ENCODE measurements at places on chromosomes 11 and 22.

- DNase-seq, result peak; percentile 56
These were observed 90.1 kb downstream of the KIF18A start for GRCh38 chr11:28017816-28018215.

DNA sequence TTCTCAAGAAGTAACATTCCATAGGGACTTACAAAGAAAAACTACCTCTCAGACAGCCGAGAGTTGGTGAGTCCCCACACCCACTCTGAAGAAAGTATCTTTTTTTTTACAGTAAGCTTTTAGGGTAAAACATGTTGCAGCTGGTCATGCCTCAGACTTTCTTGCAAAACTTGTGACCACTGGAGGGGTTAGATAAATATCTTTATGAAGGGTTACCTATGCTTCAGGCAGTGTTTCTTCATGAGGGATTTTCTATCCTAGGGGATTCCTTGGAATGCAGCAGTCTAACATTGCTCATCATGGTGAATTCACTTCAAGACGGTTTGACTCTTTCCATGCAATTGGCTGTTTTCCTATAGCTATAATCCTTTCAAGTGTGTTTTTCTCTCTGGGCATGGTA, 20.8 kb upstream of the SNX19 start:
- no peak for DNase-seq

GRCh38 chr11:45930031-45930794, 7.8 kb downstream of the LARGE2 start:
- DNase-seq, result no peak

GRCh38 chr11:12693479-12694182, 19.4 kb downstream of the TEAD1 start:
- peak; percentile 97 for DNase-seq

GRCh38 chr11:114160894-114161293, 101.4 kb downstream of the ZBTB16 start:
- DNase-seq, result no peak

DNA sequence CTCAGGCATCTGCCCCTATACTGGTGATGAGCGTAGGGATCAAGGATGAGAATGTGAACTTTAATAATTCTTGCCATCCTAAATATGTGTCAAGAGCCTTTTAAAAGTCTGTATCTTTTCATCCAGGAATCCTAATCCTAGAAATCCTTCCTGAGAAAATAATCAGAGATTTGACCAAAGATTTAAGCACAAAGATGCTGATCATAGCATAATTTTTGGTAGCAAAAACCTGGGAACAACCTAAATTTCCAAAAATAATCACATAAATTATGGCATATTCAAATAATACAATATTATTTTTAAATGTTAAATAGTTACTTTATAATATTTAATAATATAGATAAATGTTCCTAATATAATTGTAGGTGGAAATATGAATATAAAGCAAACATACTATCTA, 76.1 kb downstream of the SERGEF start:
- DNase-seq, result no peak

GRCh38 chr11:32034149-32034548, 56.7 kb upstream of the RCN1 start:
- peak; percentile 97 for DNase-seq

DNA sequence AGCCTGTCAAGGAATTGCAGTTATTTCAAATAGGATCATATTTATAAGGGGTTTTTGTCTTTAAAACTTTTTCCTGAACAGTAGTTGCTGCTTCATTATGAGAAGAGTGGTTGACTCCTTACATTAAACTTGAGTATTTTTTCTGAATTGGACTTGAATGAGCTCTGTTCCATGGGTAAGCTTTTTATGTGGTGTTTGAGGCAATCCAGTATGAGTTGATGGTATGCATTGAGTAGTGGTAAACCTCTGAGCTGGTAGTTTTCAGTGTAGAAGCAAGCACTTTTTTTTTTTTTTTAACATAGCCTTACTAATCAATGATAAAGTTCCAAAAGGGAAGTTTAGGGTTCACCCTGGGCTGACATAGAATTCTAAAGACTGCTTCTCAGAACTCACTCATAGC, 3.4 kb downstream of the KMT2A start:
- no peak for DNase-seq

GRCh38 chr11:66492161-66492865, 12.1 kb downstream of the DPP3 start:
- DNase-seq, result peak; percentile 52

DNA sequence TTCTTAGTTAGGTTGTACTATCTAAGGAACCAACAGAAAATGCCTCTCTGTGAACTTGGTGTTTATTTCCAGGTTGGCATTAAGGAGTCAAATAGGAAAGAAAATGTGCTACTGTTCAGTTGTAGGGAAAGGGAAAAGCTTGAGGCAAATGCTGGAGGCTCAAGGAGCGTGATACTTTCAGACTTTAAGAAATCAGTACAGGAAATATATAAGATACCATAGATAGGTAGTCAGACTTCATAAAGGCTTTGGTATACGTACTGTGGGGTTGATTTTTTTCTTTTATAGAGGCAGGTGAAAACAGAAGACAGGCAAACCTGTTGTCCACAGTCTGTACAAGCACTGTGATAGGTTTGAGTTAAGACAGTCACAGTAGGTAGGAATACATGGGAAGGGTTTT, 30.8 kb downstream of the EP300 start:
- peak; percentile 58 for DNase-seq

GRCh38 chr22:19980766-19981165, 35.9 kb downstream of the ARVCF start:
- no peak for DNase-seq

GRCh38 chr11:118694185-118694584, 14.7 kb upstream of the TREH start:
- no peak for DNase-seq

DNA sequence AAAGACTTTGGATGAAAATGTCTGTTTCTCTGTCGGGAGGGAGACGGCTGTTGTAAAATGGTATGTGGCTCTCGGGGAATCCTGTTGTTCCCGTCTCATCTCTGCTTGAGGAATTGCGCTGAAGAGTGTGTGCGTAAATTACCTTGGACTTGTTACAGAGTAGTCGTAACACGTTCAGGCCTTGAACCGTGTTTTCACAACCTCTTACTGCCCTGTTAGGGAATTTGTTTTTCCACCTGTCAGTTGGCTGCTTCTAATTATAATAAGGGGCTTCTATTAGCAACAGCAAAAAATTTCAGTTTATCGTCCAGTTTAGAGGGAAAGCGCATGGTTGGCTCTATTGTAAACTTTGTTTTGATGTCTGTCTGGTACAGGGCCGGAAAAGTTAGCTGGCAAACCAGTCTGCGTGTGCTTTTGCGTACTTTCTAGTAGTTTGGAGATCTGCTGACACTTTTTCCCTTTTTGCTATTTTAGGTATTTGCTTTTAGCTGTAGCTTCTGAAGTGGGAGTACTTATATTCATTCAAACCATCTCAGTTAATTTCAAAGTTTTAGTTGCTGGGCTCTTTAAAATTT, 1.5 kb downstream of the HIPK3 start:
- peak; percentile 73 for DNase-seq

DNA sequence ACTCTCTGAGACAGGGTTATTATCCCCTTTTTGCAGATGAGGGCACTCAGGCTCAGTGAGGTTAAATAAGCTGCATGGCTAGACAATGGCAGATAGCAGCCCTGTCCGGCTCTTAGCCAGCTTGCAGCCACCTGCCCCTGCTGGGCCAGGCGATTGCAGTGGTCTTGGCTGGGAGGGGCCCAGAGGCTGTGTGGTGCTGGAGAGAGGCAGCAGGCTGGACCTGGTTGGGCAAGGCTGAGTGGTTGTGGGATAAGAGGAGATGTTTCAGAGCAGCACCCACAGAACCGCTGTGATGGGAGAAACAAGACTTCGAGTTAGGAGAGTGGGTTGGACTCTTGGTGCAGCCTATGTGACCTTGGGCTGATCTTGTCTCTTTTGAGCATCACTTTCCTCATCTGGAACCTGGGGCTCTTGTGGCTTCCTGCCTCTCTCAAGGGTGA, 25.5 kb downstream of the PTPRJ start:
- no peak for DNase-seq

DNA sequence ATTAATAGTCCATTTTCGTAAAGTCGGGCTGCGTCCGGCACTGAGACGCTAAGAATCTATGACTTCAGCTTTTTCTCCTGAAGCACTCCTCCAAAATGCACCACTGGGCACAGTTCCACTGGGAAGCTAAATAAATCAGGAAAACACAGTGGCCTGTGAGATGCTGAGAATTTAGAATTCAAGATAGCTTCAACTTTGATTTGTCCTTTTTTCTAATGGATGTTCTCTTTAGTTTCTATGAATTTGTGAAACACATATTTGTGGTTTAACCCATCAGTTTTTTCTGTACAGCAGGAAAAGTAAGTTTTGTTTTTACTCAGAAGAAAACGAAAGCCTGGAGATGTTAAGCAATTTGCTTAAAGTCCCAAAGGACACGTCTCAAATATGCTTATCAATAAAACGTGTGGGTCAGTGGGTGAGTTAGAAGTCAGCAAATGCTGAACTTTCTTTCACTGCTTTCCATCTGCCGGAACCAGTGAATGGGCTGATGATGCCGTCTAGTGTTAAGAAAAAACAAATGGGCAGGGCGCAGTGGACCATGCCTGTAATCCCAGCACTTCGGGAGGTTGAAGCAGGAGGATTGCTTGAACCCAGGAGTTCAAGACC, 40.7 kb upstream of the CLMP start:
- peak; percentile 90 for DNase-seq

- DNase-seq, result no peak
These were observed 29.9 kb downstream of the ANKRD42 start for GRCh38 chr11:83223457-83223856.

DNA sequence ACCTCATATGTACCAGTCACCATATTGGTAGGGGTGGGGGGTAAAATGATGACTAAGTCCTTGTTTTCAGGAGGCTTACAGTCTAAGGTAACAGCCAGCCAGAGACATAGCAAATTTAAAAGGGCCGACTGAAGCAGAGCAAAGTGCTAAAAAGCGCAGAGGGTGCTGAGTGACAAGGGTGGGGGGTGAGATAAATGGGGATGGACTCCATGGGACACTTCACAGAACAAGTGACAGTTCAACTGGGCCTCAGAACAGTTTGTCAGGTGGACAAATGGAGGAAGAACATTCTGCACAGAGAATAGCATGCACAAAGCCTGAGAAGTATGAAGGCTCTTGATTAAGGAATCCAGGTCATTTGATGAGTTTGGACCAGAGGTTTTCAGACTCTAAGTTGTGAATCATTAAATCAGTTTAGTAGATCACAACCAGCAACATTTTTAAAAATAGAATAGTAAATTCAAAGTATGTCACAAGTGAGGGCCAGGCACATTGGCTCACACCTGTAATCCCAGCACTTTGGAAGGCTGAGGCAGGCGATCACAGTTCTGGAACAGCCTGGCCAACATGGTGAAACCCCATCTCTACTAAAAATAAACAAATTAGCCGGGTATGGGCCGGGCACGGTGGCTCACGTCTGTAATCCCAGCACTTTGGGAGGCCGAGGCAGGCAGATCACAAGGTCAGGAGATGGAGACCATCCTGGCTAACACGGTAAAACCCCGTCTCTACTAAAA, 14.0 kb downstream of the BBS1 start:
- DNase-seq, result no peak

- no peak for DNase-seq
These were observed 7.0 kb downstream of the RIBC2 start for GRCh38 chr22:45420539-45420938.

- no peak for DNase-seq
These were observed 11.0 kb downstream of the TNKS1BP1 start for GRCh38 chr11:57313788-57314135.

DNA sequence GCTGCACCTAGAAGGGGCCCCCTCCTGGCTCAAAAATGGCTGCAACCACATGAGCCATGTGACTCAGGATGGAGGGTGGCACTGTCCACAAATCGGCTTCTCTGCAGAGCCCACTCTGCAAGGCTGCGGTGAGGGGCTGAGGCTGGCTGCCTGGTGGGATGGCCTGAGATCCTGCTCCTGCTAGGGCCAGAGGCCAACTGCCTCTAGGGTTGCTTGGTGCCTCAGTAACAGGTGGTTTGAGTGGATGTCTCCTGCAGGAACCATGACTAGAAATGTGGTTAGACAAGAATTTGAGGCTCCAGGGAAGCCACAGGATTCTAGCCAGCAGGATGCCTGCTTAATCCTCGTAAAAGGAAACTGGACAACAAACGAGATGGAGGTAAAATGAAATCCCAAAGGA, 17.1 kb downstream of the PATZ1 start:
- DNase-seq, result peak; percentile 41

- peak; percentile 1 for DNase-seq
These were observed 179.7 kb downstream of the RRAS2 start for GRCh38 chr11:14179116-14179820.

GRCh38 chr22:46374663-46375474, 39.4 kb downstream of the TRMU start:
- DNase-seq, result no peak

DNA sequence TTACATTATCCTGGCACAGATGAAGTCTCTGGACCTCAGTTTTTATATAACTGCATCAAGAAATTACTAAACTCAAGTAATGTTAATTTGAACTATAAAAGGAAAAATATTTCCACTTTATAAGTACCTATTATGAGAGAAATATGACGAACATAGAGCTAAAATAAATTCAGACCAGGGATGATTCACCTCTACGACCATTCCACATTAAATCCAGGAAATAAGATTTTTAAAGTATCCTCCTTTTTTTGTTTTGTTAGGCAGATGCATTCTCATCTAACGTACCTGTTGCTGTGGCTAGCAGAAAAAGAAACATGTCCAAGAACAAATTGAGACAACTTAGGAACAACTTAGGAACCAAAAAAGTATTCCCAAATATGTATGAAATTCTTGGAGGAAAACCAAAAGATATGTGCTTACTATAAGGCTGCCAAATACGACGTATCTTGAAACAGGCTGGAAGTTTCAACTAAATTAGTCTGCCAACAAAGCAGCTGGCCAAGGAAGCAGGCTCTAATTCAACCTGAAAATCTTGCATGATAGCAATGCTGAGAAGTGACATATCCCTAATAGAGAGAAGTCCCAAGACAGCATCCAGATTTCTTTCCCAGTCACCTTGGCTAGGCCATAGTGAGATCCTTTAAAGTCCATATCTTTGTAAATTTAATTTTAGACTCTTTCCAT, 15.7 kb downstream of the SPTY2D1 start:
- DNase-seq, result peak; percentile 52

GRCh38 chr11:72069200-72069599, 11.1 kb downstream of the NUMA1 start:
- peak; percentile 24 for DNase-seq

GRCh38 chr11:99351624-99352023, 330.9 kb downstream of the CNTN5 start:
- peak; percentile 55 for DNase-seq

DNA sequence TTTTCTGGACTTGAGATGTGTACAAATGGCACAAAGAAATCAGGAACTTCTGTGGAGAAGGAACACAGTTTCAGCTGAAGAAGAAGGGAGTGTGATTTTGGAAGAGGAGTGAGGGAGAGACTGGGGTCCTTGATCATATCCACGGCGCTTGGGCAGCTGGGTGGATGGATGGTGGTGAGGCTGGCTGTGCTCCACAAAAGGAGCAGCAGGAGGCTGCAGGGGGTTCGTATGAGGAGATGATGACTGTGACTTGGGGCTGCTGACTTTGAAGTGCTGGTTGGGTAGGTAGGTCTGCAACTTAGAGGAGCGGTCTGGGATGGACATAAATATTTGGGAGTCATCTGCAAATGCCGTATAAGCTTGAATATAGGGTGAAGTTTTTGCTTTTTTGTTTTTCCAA, 1.3 kb upstream of the DCHS1 start:
- DNase-seq, result no peak

GRCh38 chr22:23138584-23139435, 3.0 kb downstream of the RSPH14 start:
- no peak for DNase-seq

Data from choroid plexus epithelial cell (primary cell).